ENCODE measurements at places on chromosomes 12 and 14.
A peak's percentile ranks its signal among the peaks of the same experiment; 100 is the strongest.

DNA sequence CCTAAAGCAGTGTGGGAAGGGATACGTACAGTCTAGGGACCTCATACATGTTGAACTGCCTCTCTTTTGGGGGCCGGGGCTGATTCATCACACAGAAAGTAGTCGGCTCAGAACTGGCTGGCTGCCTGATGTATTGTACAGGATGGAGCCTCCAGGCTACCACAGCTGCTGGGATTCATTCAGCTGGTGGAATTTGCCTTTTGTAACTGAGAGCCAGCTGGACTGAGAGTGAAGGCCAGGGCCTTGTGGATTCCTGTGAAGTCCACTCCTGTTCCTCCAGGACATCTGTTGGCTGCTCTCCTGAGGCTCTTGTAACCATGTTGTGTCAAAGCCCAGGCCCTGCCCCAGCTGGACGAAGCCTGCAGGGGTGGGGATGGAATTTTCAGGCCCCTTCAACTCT, 116.3 kb upstream of the PRICKLE1 start:
- DNase-seq: no peak

DNA sequence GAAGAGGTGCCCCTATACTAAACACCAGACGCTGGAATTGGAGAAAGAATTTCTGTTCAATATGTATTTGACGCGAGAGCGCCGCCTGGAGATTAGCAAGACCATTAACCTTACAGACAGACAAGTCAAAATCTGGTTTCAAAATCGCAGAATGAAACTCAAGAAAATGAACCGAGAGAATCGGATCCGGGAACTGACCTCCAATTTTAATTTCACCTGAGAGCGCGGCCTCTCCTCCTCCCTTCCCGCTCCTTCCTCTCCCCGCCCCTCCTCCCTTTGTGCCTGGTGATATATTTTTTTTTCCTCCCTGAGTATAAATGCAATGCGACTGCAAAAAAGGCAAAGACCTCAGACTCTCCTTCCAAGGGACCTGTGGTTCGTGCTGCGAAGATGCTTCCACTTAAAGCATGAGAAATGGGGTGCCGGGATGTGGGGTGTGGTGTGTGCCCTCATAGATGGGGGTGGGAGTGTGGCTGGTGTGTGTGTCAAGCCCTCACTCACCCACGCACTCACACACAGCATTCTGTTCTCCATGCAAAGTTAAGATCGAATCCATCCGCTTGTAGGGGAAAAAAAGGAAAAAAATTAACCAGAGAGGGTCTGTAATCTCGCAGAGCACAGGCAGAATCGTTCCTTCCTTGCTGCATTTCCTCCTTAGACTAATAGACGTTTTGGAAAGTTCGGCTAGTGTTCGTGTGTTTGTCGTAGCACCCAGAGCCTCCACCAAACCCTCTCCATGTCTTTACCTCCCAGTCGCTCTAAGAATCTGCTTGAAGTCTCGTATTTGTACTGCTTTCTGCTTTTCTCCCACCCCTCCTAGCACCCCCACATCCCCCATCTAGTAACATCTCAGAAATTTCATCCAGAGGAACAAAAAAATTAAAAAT, 4.5 kb downstream of the HOXC10 start:
- no peak for DNase-seq

- no peak for DNase-seq
Measured at GRCh38 chr12:92810370-92810769, 107.6 kb downstream of the PLEKHG7 start.

- DNase-seq: no peak
Measured at GRCh38 chr14:106380740-106381139, 854.4 kb downstream of the TMEM121 start.

GRCh38 chr14:89365061-89365801, 51.8 kb downstream of the FOXN3 start:
- DNase-seq: peak; percentile 33

- DNase-seq: no peak
Measured at GRCh38 chr12:76143343-76144244, 59.1 kb upstream of the NAP1L1 start.

- DNase-seq: no peak
Measured at GRCh38 chr14:28130610-28131284, 635.8 kb upstream of the FOXG1 start.

- DNase-seq: no peak
Measured at GRCh38 chr12:97466000-97466399, 3.4 kb downstream of the RMST start.

- DNase-seq: peak; percentile 7
Measured at GRCh38 chr14:50230701-50231474, 490 bp downstream of the SOS2 start.

- no peak for DNase-seq
Measured at GRCh38 chr12:59149995-59150642, 229.8 kb upstream of the LRIG3 start.

- peak; percentile 52 for DNase-seq
Measured at GRCh38 chr12:27822076-27822712, 42.2 kb upstream of the MANSC4 start.

DNA sequence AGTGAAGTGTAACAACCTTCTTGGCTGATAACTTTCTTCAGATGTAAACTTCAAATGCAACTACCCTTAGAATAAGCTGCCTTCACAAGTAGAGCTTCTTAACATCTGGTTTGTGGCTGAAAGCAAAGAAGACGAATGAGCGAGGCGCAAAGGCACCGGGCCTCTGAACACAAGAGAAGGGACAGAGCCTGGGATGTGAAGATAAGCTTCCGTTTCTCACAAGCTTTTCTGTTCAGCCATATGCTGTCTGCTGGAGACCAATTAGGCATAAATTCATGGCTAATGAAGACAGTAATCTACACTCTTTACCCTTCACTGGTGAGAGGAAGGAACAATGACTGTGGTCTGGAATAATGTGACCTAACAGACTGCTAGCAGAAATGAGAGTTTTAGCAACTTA, 195.2 kb downstream of the ATXN7L3B start:
- no peak for DNase-seq

- DNase-seq: no peak
Measured at GRCh38 chr12:102970780-102971179, 13.3 kb downstream of the ASCL1 start.

- no peak for DNase-seq
Measured at GRCh38 chr12:65171073-65171472, 1.7 kb downstream of the LEMD3 start.

DNA sequence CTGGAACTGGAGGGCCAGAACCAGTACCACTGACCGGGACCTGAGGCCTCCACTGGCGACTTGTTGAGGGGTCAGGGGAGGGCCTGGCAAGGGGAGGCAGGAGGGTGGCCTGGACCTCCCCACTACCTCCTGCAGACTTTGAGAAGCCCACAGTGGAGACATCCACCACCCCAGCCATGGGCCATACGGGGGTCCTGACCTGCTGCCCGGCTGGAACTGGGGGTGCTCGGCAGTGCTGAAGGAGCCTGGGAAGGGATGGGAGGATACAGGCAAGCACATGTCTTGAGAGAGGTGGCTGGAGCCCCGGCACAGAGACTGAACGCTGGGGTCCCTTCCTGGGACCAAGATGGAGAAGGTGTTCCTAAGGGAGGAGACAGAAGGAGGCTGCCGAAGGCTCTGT, 14.3 kb downstream of the NGB start:
- no peak for DNase-seq

- DNase-seq: no peak
Measured at GRCh38 chr12:32761716-32762115, 6.0 kb upstream of the YARS2 start.

Data from stimulated activated CD4-positive, alpha-beta T cell treated with anti-CD3 and anti-CD28 coated beads, Interleukin-12 subunit alpha, Interleukin-12 subunit beta, amount 100 ng/mL, for 4 hours (primary cell).